ENCODE measurements at places on chromosomes 5 and 9.

GRCh38 chr5:129616517-129616916 lies 131.4 kb upstream of the MINAR2 start:
- DNase-seq, result no peak

GRCh38 chr9:31347082-31347617 lies 1037.3 kb upstream of the ACO1 start:
- no peak for DNase-seq

- DNase-seq, result no peak
These were observed 137.3 kb downstream of the KIAA0825 start for GRCh38 chr5:94481059-94481458.

DNA sequence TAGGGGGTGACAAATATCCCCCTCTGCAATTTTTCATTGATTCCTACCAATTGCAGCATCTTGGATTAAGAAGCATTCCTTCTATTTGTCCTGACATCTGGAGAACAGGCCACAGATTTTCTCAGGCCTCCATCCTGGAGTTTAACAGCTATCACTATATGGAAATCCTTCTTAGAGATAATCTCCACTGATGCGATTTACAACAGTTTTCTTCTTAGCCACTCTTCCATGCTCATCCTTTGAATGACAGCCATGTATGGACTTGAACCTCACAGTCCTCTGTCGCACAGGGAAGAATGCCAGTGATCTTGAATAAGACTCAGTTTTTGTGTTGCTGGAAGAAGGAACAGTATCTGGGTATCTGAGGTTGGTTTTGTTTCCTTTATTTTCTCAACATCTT lies 73.2 kb downstream of the PGM5 start:
- no peak for DNase-seq

DNA sequence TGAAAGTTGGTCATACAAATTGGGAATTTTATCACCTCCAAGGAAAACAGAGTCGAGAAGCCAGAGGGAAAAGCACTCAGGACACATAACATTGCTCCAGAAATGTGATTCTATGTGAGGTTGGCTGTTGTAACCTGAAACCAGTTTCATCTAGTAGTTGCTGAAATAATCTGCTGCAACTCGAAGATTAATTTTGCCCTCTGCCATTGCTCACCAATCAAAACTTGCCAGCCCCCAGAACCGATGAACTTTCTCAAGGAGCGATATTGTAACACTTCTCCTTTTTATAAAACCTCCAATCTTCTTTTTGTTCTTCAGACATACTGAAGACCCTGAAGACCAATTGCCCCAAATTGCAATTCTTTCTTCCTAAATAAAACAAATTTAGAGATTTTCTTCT lies 31.1 kb downstream of the C5orf58 start:
- DNase-seq, result no peak

DNA sequence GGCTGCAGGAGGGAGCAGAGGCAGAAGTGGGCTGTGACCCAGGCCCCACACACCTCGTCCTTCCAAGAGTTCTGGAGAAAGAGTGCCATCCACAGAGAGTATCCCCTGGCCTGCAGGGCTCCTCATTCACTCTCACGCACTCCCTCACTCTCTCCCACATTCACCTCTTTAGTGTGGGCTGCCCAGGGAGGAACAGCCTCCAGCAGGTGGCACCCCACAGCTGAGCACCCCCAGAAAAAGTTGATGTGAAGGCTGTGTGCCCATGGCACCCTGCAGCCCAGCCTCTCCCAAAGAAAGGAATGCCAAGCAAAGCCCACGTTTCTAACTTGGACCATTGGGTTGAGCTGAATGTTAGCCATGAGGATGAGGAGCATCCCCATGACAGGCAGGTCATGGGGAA lies 4.5 kb upstream of the SHC3 start:
- DNase-seq, result no peak

- DNase-seq, result no peak
These were observed 148.7 kb downstream of the DEPDC1B start for GRCh38 chr5:60551250-60551649.

DNA sequence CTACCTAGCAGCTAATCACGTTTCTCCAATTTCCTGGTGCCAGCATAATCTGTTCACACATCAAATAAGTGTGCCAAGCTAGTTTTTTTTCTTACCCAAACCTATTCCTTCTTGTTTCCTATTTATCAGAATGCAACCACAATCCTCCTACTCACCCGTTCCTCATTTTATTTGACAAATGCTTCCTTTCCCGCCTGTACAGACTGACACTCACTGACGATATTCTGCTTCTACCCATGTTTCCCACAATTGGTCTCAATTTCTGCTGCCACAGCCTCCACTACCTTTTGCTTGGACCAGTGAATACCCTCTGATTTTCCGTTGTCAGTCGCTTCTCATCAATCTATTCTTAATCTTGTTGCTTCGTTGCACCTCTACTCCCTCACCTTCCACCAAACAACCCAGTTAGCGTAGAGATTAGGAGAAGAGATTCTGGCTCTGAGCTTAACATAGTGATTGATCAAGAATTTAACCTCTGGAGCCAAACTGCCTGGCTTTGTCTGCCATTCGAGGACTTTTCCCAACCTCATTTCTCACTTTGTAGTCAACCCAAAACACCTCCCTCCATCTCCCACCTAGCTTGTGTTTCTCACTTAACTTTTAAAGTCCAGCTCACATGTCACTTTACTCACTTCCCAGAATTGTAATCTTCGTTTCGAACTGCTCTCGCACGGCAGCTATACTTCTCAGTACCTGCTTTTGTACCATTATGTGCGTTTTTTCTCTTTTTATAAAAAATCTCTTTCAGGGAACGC lies 729 bp upstream of the TMEM38B start:
- DNase-seq, result no peak

DNA sequence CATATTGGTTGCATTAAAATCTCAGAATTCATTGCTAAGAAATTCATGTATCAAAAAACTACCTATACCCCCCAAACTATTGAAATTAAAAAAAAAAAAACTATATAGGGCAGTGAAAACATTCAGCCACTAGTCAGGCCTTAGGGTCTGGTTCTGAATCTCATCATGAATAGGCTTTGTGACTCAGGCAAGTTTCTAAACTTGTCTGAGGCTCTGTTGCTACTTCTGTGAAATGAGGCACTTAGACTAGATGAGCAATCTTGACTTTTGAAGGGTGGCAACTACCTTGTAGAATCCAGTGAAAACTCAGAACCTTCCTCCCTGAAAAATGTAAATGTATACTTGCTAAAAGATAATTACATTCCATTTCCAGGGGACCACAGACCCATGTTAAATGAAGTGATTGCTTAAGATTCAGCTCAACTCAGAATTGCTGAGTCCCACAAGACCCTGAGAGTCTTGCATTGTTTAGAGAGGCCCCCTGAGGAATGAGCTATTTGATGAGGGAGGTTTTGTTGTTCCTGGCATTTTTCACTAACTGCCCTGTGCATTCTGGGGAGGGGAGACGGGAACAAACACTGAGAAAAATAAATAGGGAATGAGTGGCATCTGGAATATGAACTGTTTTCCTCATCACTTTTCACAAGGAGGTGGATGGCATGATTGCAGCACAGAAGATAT lies 29.5 kb downstream of the RAI14 start:
- no peak for DNase-seq

- DNase-seq, result no peak
These were observed 281.0 kb downstream of the EFNA5 start for GRCh38 chr5:107389775-107390148.

DNA sequence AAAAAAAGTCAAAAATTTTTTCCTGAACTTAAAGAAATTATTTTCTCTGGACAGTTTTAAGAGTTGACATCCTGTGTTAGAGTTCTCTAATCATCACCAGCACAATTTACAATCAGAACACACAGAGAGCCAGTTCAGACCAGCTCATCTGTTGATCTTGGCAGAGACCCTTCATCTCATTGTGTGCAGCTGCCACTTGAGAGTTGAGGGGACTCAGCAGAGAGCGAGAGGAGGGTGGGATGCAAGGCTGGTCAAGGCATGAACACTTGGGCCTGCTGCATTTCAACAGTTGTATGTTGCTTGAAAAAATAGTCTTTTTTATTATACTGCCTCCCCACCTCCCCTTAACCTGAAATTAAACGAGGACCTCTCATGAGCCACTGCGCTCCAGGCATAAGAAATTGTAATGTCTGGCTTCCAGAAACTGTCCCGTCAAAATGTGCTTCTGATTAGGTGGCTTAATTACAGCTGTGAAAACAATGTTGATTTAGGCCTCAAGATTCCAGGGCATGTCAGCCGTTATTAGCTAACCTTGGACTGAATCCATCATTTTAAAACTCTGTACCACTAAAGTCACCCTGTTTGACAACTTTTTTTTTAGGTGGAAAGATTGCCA lies 383.6 kb downstream of the CCDC171 start:
- DNase-seq, result no peak

GRCh38 chr5:154191467-154192261 lies 1.1 kb downstream of the GALNT10 start:
- no peak for DNase-seq

- DNase-seq, result no peak
These were observed 353.7 kb downstream of the SLCO4C1 start for GRCh38 chr5:101942321-101942882.

GRCh38 chr5:168747987-168748777 lies 169.0 kb upstream of the PANK3 start:
- DNase-seq, result no peak

GRCh38 chr5:41795125-41795524 lies 75.1 kb downstream of the OXCT1 start:
- no peak for DNase-seq

GRCh38 chr5:128736553-128736952 lies 198.5 kb upstream of the FBN2 start:
- DNase-seq, result no peak

DNA sequence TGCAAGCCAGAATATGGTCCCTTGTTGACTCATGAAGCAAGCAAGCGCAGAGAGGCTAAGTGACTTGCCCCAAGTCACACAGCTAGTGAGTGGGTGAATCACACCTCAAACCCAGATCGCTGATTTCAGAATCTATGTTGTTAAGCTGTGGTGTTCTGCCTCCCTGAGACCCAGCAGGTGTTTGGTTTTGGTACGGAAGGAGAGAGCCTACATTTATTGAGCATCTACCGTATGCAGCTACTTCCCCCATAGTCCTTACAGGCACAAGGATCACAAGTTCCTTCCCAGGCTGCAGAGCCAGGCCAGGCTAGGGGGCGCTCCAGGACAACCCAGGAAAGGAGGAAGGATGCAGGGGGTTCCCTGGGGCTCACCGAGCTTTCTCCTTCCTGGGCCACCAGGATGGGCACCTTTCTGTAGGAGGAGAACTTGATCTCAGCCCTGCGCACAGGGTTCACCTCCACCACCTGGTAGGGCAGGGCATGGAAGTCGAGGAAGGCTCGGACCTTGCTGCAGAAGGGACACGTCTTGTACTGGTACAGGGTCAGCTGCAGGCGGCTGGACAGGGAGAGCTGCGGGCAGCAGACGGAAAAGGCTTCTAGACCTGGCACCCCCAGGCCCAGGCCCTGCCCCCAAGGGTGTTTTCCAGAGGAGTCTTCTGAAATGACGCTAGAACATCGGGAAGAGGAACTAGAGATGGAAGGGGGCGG lies 2.5 kb downstream of the PTGES2 start:
- no peak for DNase-seq

- DNase-seq, result no peak
These were observed 281.4 kb downstream of the ISL1 start for GRCh38 chr5:51664491-51665250.

GRCh38 chr9:115694991-115695390 lies 458.6 kb upstream of the PAPPA start:
- DNase-seq, result no peak

- DNase-seq, result no peak
These were observed 3.9 kb upstream of the BARX1 start for GRCh38 chr9:93958819-93959682.

- DNase-seq, result no peak
These were observed 219.5 kb downstream of the KCTD16 start for GRCh38 chr5:144390133-144390532.

- no peak for DNase-seq
These were observed 188.4 kb upstream of the DAPK1 start for GRCh38 chr9:87309236-87309635.

GRCh38 chr9:98972716-98973115 lies 29.0 kb downstream of the COL15A1 start:
- no peak for DNase-seq

DNA sequence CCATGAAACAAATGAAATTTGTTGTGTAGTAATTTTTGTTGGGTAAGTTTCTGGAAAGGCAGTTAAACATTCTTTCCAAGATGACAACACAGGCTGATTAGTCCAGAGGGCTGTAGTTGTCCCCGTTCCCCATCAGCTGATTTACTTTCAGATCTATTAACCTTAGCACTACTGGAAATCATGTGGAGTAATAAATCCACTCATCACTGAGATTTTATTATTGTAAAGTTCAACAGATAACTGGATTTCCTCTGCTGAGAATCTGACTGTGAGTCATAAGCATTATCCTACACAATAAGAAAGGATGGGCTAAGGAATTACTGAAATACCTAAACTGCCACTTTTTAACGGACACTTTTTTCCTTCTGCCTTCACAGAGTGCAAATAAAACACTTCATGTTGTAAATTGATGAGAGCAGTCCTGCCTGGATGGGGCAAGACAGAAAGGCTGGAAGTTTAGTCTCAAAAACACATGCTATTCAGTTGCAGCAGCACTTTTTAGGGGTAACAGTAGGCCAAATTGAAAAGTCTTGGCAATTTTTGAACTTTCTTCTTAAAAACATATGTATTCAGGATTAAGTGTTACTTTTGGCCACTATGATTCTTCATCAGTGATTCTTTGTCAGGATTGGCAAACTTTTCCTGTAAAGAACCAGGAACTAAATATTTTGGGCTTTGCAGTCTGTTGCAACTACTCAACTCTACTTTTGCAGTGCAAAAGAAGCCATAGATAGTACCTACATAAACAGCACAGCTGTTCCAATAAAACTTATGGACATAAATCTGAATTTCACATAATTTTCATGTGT lies 7.0 kb downstream of the STOM start:
- no peak for DNase-seq

GRCh38 chr5:50958852-50959457 lies 292.5 kb downstream of the PARP8 start:
- no peak for DNase-seq

DNA sequence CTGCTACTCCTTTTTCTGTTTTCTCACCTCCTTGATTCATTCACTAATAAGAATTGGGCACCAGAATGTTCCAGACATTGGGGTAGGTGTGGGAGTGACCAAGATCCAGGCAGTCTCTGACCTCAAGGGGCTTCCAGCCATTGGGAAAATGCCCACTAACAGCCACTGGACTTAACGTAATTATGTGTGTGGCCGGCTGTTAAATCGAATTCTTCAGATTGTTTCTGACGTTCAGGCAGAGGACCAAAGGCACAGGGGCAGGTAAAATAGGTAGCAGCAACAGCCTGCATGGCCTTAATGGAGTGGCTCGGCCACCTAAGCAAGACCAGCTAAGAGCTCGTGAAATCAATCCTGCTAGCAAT lies 48.4 kb upstream of the CKMT2 start:
- DNase-seq, result no peak

GRCh38 chr9:90285946-90286345 lies 356.7 kb downstream of the DIRAS2 start:
- DNase-seq, result no peak

DNA sequence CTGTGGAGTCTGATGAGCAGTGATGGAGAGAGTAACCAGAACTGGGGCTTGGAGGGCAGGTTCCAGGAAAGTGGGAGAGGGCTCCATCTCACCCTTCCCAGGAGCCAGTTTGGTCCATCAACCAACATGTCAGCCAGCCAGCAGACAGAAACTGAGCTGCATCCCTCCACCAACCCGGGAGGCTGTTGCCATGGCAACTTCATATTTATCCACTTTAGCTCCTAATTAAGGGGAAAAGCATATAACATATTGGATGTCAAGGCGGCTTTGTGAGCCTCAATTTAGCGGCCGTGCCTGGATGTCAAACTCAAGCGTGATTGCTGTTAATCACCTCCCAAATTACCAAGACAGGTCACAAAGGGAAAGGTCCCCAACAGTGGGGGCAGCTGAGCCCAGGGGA lies 81.5 kb upstream of the ARAP3 start:
- no peak for DNase-seq

GRCh38 chr5:78563621-78564020 lies 85.0 kb downstream of the LHFPL2 start:
- DNase-seq, result no peak

Data from stimulated activated CD8-positive, alpha-beta memory T cell treated with anti-CD3 and anti-CD28 coated beads, Interleukin-12 subunit alpha, Interleukin-12 subunit beta, amount 100 ng/mL, for 4 hours (primary cell).